ENCODE measurements at places on chromosomes 3 and 15.

GRCh38 chr3:193704431-193704830 is 111.4 kb downstream of the OPA1 start:
- no peak for DNase-seq

DNA sequence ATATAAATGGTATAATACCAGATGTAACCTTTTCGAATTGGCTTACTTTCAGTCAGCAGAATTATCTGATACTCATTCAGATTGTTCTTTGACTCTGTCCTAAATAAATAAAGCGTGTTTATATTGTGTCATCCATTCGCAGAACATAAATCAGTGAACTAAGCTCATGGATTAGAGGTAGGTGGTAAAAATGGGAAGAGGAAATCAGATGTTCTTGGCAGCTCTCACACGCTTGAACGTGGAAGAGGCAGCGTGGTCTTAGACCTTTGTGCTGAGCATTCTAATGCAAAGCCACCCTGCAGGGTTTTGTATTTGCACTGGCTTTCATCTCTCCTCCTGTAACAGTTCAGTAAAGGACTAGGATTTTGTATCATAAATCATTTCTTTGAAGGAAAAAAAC is 441.4 kb downstream of the GABRG3 start:
- DNase-seq = no peak

DNA sequence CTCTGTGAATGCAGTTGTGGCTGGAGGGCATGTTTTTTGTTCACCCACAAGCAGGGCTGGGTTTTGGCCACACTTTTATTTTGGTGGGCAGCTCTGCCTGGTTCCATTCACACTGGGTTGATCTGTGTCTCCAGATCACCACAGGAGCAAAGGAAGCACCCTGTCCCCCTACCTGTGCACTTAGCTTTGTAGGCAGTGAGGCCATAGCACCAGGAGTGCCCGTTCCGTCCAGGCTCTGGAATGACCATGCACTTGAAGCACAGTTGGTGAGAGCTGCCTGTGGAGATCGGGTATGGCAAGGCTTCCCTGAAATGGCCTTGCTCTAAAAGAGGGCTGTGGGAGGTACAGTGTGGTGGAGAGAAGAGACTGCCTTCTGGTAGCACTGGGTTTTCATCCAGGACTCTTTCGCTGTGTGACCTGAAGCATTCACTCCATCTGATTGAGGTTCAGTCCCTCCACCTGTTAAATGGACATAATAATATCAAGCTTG is 31.7 kb downstream of the MINAR1 start:
- DNase-seq = no peak

DNA sequence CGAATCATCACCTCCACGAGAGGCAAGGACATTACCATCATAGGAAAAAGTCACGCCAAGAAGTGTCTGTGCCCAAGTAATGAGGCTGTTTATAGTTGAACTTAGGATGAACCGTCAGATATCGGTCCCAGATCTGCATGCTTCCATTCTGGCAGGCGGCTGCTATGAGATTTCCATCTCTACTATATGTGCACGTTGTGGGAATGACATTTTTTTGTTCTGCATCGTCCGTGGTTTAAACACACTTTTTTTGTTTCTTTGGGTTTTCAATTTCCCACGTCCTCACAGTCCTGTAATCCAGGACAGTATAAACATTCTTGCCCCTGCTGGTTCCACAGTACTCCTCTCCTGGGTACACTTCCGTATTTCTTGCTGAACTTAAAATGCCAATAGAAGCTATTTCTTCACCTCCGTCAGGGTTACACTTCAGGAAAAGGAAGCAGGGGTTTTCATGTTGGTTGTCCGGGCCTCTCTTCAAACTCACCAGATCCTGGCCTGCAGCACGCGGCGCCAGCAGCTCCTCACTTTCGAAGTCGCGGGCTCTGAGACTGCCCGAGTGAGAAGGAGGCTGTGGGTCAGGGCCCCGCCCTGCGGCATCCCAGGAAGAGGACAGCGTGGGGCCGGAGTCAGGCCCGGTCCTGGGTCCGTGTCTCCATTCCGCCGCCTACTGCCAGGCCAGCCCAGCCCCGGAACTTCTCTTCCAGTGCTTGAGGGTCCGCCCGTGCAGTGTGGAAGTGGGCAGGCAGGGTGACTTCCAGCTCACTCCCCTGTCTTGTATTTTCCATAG is 9.8 kb upstream of the TM4SF4 start:
- DNase-seq = no peak

- DNase-seq = no peak
Observed at GRCh38 chr15:23912191-23912590, 225.1 kb upstream of the NDN start.

GRCh38 chr15:70521576-70522322 is 241.6 kb downstream of the UACA start:
- no peak for DNase-seq

DNA sequence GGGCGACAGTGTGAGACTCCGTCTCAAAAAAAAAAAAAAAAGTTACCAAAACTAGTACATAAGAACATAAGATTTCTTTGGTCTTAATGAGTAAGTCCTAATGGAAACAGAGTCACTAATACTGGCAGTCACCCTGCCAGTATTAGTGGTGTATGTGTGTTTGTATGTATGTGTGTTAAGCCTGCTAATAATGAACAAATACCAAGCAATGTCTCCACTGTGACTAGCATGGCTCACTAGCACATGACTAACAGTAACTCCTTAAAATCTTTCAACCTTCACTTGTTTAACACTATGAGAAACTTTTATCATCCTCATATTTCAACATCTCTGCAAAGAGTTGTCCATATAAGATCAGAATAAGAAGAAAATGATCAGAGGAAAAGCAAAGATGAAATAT is 231.0 kb upstream of the ATP11B start:
- DNase-seq = no peak

DNA sequence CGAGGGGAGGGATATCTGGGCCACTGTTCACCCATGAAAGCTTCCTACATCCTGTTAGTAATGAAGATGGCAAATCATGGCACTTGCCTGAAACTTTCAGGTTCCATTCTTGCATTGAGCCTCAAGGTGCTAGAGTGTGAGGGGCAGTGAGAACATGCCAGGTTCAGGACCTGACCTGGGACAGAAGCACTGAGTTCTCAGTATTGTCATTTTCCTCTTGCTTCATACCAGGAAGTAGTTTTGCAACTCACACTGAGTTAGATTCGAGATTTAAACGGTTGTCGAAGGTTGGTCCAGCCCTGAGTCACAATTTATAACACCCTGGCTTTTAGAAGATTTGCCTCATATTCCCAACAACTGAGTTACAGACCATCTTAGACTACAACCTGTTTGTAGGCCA is 11.8 kb upstream of the MEIS2 start:
- no peak for DNase-seq
